ENCODE measurements at places on chromosomes 7 and 10.
A peak's percentile ranks its signal among the peaks of the same experiment; 100 is the strongest.

DNA sequence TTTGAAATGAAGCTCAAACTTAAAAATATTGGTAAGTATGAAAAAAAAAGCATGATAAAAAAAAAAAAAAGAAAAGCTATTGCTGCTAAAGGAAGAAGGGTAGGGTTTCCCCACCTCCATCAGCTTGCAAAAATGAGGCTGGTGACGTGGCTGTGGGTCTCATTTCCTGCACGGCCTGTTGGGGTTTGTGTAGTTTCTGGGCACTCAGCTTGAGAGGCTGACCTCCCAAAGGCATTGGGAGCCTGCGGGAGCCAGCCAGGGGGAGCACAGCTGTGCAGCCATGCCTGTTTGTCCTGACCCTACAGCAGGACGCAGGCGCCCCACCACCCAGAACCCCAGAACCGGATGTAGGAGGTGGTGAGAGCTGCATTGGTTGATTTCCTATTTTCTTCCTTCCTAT is 48.8 kb upstream of the CARD11 start:
- DNase-seq: peak; percentile 82

DNA sequence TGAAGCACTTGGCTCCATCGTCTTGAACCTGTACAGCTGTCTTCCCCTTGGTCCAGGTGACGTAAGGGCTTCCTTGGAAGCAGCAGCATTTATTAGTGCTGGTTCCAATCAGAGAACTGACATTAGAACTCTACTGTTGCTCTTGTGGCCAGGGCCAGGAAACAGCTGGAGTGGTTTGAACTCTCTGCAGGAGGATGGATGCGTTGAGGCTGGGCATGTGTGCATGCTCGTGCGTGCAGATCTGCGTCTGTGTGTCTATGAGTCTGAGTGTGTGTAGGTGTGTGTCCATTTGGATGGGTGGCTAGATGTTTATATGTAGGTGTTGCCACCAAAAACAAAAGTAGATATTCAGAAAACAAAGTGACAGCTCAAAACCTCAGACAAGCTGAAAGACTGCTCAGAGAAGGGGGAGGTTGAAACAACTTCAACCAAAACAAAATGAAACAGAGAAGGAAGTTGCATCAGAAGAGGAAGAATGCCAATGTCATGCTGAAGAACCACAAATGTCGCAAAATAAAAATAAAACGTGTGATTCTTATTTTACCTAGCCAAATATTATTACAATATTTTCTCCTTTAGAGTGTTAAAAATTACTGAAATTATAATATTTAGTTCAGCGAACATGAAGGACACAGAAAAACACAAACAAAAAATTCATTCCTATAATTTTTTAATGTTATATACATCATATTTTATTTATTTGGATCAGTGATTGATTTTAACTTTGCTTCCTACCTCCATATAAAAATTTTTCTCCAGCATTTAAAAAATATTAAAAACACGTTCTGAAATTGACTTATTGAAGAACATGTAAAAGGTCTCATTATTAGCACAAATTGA is 96.1 kb upstream of the MKLN1 start:
- no peak for DNase-seq

GRCh38 chr7:66883716-66884115 is 37.3 kb upstream of the TMEM248 start:
- no peak for DNase-seq

- DNase-seq: peak; percentile 86
These were observed 34.5 kb upstream of the EBLN1 start for GRCh38 chr10:22252224-22252800.

GRCh38 chr10:22156750-22157149 is 61.1 kb downstream of the EBLN1 start:
- no peak for DNase-seq

GRCh38 chr10:12538491-12538995 is 189.2 kb downstream of the CAMK1D start:
- DNase-seq: no peak

DNA sequence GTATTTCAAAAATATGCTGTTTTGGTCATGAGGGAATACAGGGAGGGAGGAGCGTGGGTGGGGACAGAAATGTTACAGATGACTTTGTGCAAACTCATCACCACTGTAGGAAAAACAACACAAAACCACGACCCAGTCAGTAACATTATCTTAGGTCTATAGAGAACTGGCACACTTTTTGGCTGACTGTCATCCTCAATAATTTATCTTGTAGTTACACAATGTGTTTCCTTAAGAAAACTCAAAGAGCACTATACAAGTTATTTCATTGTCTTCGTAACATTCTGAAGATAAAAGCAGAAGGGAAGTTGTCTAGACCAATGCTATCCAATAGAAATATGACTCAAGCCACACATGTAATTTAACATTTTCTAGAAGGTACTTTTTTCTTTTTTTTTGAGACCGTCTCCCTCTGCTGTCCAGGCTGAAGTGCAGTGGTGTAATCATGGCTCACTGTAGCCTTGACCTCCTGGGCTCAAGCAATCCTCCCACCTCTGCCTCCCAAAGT is 16.9 kb upstream of the CDK14 start:
- no peak for DNase-seq

GRCh38 chr7:151306374-151306773 is 35.2 kb upstream of the NUB1 start:
- DNase-seq: peak; percentile 42

DNA sequence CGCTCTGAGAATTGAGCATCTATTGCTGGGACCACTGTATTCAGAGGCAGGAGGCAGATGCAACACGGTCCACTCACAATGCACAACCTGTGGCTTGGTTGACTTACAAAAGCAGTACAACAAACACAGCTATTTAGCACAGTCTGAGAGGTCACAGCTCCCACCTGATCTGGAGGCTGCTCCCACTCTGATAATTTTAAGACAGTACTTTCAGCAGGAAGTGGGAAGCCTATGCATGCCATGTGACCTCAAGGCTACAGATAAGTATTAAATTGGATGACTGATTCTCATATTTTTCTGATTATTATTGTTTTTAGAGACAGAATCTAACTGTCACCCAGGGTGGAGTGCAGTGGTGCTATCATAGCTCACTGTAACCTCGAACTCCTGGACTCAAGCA is 659.3 kb downstream of the PARD3 start:
- DNase-seq: no peak

- DNase-seq: no peak
These were observed 1.0 kb downstream of the ATE1 start for GRCh38 chr10:121926671-121927317.

DNA sequence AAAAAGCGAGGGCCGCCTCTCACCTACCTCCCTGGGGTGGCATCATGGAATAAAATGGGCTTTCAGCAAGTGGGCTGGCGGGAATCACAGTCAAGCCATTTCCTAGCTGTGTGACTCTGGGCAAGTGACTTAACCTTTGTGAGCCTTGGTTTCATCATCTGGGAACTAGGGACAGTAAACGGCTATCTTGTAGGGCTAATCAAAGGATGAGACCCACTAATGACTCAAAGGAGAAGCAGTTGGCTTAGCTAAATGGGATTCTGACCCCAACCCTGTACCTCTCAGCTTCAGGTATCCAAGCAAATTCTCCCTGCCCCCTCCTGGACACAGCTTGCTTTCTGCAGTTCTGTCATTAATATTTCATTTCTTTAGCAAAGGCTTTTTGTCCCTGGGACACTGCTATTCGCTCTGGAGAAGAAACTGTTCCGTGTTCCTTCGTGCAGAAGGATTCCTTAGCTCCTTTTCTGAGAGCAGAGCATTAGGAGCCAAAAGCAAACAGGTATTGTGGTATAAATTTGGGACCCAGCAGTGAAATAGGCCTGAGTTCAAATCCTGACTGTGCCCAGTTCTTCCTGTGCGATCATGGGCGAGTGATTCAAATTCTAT is 25.9 kb downstream of the TRIM8 start:
- DNase-seq: no peak

DNA sequence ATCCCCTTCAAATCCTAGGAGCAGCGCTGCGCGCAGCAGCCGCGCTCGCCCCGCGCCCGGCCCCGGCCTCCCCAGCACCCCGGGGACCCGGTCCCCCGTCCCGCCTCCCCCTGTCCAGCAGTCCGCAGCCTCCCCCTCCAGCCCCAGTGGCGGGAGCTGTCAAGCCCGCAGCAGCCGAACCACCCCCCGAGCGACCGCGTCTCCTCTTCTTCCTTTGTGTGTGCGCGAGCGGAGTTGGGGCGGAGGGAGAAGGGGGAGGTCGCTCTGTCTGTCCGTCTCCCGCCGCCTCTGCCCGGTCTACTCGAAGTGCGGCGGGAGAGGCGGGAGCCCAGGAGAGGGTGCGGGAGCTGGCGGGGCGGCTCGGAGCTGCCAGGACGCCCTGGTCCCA is 375 bp upstream of the CHN2 start:
- peak; percentile 80 for DNase-seq

GRCh38 chr7:91140982-91141381 is 123.3 kb upstream of the FZD1 start:
- no peak for DNase-seq

DNA sequence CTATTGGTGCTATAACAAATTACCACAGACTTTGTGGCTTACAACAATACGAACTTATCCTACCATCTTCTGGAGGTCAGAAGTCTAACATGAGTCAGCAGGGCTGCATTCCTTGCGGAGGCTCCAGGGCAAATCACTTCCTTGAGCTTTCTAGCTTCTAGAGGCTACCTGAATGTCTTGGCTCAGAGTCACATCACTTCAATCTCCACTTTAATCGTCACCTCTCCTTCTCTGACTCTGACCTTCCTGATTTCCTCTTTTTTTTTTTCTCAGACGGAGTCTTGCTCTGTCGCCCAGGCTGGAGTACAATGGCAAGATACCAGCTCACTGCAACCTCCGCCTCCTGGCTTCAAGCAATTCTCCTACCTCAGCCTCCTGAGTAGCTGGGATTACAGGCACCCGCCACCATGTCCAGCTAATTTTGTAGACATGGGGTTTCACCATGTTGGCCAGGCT is 44.6 kb upstream of the ANAPC16 start:
- no peak for DNase-seq

DNA sequence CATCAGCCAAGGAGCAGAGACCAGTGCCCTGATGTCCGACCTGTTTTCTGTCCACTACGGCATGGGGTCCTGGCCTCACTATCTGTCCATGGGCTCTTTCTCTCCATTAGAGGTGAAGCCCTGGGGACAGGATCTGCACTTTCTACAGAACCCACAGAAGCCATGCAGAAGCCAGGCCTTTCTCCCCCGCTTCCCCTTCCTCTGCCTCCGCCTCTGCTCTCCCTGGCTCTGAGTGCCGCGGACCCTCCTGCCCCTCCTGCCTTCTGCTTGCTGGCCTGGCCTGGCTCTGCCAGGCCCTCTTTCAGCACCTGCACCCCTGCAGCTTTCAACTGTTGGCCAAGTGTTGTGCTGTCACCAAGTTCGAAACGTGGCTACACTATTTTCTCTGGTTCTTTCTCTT is 439.8 kb upstream of the ZMIZ1 start:
- no peak for DNase-seq

GRCh38 chr7:4791738-4792536 is 16.5 kb downstream of the AP5Z1 start:
- peak; percentile 92 for DNase-seq

- no peak for DNase-seq
These were observed 9.6 kb downstream of the ZNF398 start for GRCh38 chr7:149156898-149157297.

- no peak for DNase-seq
These were observed 225.6 kb downstream of the AHR start for GRCh38 chr7:17523813-17524739.

- peak; percentile 58 for DNase-seq
These were observed 22.3 kb downstream of the TYW1 start for GRCh38 chr7:67018940-67019339.

DNA sequence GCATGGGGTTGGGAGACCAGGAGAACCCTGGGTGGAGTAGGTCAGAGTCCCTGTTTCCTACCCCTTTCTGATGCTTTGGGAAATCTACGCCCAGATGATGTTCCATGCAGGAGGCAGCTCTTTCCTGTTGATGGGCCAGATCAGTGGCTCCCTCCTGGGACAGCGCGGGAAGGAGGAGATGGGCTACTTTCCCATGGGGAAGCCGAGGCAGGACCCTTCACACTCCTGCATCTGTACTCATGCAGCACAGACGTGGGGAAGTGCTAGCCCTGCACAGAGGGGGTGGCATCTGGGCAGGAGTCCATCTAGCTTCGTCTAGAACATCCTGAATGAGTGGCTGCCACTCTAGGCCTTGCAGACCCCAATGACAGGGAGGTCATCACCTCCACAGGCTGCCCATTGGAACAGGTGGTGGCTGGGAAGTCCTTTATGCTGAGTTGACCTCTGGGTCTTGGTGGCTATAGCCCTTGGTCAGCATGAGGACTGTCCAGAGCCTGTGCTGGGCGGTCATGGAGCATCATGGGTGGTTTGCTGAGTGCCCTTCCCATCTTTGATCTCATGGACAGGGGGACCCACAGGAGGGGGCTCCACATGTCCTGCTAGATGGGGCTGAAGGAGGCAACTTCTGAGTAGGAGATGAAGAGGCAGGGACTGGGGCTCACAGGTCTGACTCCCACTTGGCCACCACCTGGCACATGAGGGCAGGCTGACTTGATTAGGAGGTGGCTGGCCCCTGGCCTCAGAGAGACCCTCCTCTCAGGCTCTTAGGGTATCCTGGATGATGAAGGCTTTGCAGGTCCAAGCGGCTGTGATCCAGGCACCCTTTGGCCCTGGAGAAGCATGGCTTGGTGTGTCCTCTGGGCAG is 24.6 kb downstream of the RAMP3 start:
- DNase-seq: peak; percentile 68

GRCh38 chr10:33991924-33992323 is 657.5 kb upstream of the NRP1 start:
- DNase-seq: no peak

DNA sequence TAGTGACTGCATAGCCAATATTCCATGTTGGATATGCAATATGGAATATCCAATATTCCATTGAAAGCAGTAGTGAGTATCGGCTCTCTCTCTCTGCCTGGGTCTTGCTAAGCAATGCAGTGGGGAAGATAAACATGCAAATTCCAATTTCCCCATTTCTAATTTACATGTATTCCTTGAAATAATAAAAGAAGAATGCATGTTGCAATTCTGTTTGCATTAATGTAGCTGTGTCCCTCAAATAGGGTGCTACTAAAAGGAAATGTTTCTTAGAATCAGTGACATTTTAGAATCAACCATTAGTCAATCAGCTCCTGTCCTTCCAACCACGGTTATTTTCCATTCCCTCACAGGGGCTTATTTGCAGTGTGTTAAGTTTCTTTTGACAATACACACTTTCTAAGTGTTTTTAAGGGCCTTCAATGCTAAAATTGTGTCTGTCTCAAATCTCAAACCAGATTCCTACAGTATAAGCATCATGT is 46.7 kb downstream of the AFAP1L2 start:
- DNase-seq: no peak

GRCh38 chr10:109187677-109188076 is 735.6 kb downstream of the XPNPEP1 start:
- no peak for DNase-seq

GRCh38 chr10:52756966-52757365 is 15.6 kb downstream of the MBL2 start:
- no peak for DNase-seq

Measured in posterior vena cava (tissue), 2 donors.